Lower lobe of right lung (tissue), 2 donors: ENCODE measurements at places on chromosomes 5 and 9. TPM values are rescaled to one million over a fixed set of nuclear protein-coding genes. Genes with fewer than 3 reads are reported as not detected.
A peak's percentile ranks its signal among the peaks of the same experiment; 100 is the strongest.

DNA sequence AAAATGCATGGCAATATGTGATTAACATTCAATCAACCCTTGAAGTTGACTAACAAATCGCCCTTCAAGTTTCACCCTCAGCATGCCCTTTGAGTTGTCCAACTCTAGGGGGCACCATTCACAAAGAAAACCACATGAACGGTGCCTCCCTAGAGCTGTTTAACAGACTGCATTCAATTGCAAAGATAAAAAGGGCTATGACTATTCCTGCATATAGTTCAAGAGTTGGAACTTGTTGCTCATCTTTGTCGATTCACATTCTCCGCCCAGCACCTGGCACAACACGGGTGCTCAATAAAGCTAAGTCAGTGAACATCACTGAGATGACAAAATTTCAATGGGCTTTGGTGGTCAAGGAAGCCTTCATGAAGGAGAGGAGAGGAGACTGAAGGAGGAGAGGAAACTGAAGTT, 69.6 kb upstream of the SLC30A5 start:
- no peaks in the 10 kb centered on the region for H3K4me1 ChIP-seq
- no peak overlapping the region for H3K4me3 ChIP-seq
- H3K36me3 ChIP-seq, result no peaks in the 10 kb centered on the region
- H3K27me3 ChIP-seq, result no peaks in the 10 kb centered on the region

GRCh38 chr5:6476313-6476661, 27.6 kb downstream of the UBE2QL1 start:
- H3K4me3 ChIP-seq, result no peak overlapping the region
- H3K27me3 ChIP-seq, result no peaks in the 10 kb centered on the region
- H3K4me1 ChIP-seq, result no peaks in the 10 kb centered on the region
- no peak overlapping the region for H3K27ac ChIP-seq

GRCh38 chr5:74519161-74519571, 121.4 kb downstream of the ENC1 start:
- no peaks in the 10 kb centered on the region for H3K27me3 ChIP-seq
- no peak overlapping the region for H3K27ac ChIP-seq
- no peaks in the 10 kb centered on the region for H3K36me3 ChIP-seq
- DNase-seq, result no peak
- H3K4me3 ChIP-seq, result no peak overlapping the region

- no peaks in the 10 kb centered on the region for H3K27me3 ChIP-seq
- no peak overlapping the region for H3K4me3 ChIP-seq
- no peak for DNase-seq
- H3K36me3 ChIP-seq, result peaks cover 77% of the 10 kb centered on the region
Measured at GRCh38 chr5:71537687-71538086, 49.5 kb upstream of the MCCC2 start.

DNA sequence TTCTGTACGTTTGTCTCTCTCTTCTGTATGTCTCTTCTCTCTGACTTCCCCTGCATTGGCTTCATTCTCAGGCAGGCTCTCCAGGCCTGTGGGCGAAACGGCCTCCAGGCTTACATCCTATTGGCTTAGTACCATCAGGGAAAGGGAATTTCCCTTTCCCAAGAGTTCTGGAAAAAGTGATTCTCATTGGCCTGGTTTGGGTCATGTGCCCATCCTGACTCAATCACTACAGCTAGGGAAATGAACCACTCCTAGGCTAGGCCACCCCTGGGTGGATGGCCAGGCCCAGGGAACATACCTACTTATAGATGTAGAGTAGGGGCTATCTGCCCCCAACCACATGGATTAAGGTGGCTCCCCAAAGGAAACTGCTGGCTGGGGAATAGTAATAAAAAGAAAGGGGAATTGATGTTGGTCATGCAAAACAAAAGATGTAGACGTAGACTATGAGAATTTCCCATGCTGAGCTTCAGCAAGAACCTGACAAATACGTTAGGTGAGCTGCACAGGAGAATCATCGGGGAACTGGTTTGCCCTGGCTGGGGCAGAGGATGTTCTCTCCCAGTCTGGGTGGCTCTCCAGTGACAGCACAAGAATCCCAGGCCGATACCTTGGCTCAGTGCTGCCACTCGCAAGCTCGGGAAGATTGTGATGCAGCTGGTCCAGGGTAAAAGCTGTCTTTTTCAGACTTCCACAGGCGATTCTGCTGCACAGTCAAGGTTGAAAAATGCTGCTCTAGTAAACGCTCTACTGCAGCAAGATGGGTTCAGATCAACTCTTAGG, 3.7 kb upstream of the EGR1 start:
- no peak overlapping the region for H3K4me3 ChIP-seq
- H3K4me1 ChIP-seq, result peaks cover 39% of the 10 kb centered on the region
- DNase-seq, result peak; percentile 39
- H3K36me3 ChIP-seq, result no peaks in the 10 kb centered on the region

The NSG2 gene
- total RNA-seq, result not detected

- no peak overlapping the region for H3K4me3 ChIP-seq
- H3K4me1 ChIP-seq, result peaks cover 52% of the 10 kb centered on the region
- peak; percentile 83 for DNase-seq
- H3K36me3 ChIP-seq, result peaks cover 21% of the 10 kb centered on the region
- H3K27ac ChIP-seq, result peak overlapping the region; percentile 84
Measured at GRCh38 chr5:132386644-132387286, 17.3 kb downstream of the SLC22A5 start.

The SLC1A3 gene
- total RNA-seq, result 52.1 TPM

GRCh38 chr9:80552931-80553330, 981.2 kb downstream of the TLE4 start:
- no peaks in the 10 kb centered on the region for H3K36me3 ChIP-seq
- DNase-seq, result no peak
- H3K4me3 ChIP-seq, result no peak overlapping the region
- no peak overlapping the region for H3K27ac ChIP-seq
